ENCODE measurements at places on chromosomes 2 and 18. TPM values are rescaled to one million over a fixed set of nuclear protein-coding genes. Genes with fewer than 3 reads are reported as not detected.

DNA sequence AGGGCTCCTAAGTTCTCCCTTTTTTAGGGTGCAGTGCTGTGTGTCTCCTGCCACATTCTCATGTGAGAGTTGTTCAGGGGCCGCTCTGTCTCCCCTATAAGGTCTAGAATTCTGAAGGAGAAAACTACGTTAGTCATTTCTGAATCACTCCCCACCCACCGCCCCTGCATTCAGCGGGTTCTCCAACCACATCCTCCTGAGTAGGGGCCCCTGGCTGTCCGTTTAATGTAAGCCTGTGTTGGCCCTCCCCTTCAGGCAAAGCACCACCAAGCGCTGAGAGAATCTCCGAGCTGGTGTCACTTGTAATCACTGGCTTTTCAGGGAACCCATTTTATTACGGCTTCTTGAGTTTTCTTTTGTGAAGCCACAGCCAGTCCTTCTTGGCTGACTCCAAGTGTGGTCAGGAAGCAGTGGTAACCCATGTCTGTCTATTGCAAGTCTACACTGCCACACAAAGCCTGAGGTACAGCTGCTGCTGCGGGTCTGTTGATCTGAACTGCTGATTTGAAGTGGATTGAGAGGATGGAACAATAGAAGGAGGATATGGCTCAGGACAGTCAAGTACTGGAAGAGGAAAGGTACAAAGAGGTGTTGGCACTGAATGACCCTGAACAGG lies 16.9 kb downstream of the LCT start:
- H3K27ac ChIP-seq, result no peak overlapping the region
- no peaks in the 10 kb centered on the region for H3K4me1 ChIP-seq
- DNase-seq, result no peak
- H3K36me3 ChIP-seq, result no peaks in the 10 kb centered on the region

DNA sequence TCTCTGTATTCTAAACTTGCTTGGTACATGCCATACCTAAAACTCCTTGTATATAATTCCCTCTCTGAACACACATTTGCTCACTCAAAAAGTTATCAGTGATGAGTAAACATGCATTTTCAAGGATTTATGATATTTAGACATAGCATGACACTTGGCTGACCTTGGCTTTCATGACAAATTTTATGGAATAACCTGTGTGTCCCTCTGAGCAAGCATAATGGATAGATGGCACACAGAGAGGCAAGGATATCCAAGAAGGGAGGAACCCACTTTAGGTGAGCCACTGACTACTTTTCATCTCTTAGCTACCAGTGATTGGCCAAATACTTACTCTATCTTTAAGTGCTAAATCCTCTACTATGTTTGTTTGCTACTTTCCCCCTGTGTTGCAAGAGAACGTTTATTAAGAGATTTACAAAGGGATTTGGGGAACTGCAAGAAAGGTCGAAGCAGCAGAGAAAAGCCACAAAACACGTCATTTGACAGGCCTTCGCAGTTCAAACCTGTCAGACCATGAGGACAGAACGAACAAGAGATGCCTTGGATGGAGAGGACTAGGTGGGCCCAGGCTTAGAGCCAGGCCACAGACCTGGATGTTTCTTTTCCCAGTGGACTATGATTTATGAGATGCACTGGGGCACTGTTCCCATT lies 379.9 kb downstream of the NBAS start:
- peaks cover 3% of the 10 kb centered on the region for H3K36me3 ChIP-seq
- no peaks in the 10 kb centered on the region for H3K27me3 ChIP-seq
- DNase-seq, result no peak
- no peaks in the 10 kb centered on the region for H3K4me1 ChIP-seq
- no peak overlapping the region for H3K27ac ChIP-seq
- no peak overlapping the region for H3K4me3 ChIP-seq

DNA sequence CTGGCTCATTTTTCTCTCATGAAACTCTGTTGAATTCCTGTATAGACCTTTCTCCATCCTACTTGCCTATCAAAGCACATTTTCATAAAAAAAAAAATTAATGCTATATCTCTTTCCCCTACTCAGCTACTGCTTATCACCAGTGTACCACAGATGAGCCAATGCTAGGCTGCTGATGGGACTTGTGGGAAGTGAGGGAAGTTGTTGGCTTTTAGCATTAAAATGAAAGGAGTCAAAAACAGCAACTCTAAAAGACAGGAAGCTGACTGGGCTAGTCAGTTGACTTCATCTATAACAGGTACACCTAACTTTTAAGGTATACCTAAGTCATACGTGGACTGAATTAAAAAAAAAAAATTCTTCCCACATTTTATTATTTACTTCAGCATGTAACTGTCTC lies 102.1 kb downstream of the FAM117B start:
- DNase-seq, result no peak
- H3K27me3 ChIP-seq, result no peaks in the 10 kb centered on the region
- no peak overlapping the region for H3K4me3 ChIP-seq
- H3K4me1 ChIP-seq, result no peaks in the 10 kb centered on the region
- no peak overlapping the region for H3K27ac ChIP-seq
- peaks cover 41% of the 10 kb centered on the region for H3K36me3 ChIP-seq

DNA sequence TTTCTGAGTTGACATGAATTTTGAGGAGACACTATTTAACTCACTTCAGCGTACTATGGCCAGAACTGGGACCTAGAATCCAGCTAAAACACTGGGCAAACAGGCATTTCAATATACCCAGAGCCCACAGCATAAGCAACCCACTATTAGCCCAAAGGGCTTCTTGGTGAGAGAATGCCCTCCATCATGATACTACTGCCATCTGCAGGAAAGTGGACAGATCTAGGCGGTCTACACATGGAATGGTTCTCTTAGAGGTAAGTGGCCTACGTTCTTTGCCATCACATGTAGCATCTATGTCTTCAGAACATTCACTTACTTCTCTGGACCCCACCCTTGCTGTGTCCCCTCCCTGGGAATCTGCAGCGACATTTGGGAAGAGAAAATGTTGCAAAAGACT lies 181.3 kb upstream of the LINC00305 start:
- no peaks in the 10 kb centered on the region for H3K4me1 ChIP-seq
- H3K27me3 ChIP-seq, result no peaks in the 10 kb centered on the region
- no peak for DNase-seq
- H3K36me3 ChIP-seq, result no peaks in the 10 kb centered on the region
- no peak overlapping the region for H3K27ac ChIP-seq
- no peak overlapping the region for H3K4me3 ChIP-seq

The UGT1A8 gene
- not detected for total RNA-seq

DNA sequence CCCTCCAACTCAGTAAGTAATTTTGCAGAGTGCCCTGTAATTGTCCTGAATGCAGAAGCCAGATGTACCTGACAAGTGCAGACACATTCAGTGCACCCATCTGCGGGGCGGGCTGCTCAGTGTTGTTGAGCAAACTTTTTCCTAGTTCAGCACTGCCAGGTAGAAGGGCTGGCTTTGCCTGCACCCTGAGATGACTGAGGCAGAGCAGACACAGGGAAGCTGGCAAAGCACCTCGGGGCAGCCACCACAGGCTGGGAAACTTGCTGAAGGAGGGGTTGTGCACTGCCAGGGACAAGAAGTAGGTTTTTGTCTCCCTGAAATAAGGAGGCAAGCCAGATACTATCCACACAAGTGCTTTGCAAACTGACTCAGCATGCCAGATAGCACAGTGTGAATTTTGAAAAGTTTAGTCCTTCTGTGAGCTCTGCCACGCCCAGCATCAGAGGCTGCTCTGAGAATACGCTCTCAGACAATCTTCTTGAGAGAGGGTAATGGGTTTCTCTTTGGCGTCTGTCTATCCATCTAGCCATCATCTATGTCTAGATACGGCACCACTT lies 62.3 kb downstream of the SOWAHC start:
- no peak overlapping the region for H3K27ac ChIP-seq
- no peaks in the 10 kb centered on the region for H3K36me3 ChIP-seq
- no peaks in the 10 kb centered on the region for H3K4me1 ChIP-seq
- DNase-seq, result no peak
- H3K4me3 ChIP-seq, result no peak overlapping the region
- H3K27me3 ChIP-seq, result no peaks in the 10 kb centered on the region
